ENCODE measurements at places on chromosomes 6 and 20.

DNA sequence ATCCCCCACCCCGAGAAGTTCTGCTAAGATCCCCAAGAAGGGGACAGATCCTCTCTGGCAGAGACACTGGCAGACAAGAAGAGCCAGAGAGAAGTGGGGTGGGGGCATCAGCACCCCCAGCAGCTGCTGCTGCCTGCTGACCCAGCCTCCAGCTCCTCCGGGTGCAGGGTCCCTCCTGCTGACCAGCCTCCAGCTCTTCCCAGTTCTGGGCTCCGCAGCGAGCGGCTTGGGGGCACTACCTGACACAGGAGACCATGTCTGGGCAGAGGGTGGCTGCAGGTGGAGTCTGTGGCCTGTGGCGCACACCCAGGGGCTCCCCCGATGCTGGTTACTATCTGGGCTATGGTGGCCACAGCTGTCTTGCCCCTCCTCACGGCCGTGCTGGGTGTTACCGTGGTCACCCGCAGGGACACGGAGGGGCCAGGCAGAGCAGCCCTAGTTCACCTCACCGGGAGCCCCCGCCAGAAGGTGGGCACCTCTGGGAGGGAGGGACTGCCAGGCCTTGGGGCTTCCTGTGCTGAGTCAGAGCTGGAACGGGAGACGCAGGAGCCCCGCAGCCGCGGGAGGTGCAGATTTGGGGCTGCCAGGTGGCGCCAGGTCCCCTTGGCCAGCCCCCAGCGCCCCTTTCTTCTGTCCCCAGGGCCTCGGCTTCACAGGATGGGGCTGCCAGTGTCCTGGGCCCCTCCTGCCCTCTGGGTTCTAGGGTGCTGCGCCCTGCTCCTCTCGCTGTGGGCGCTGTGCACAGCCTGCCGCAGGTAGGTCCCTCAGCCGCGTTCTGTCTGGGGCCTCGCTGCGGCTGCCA, 630 bp downstream of the LIME1 start:
- DNase-seq: no peak

DNA sequence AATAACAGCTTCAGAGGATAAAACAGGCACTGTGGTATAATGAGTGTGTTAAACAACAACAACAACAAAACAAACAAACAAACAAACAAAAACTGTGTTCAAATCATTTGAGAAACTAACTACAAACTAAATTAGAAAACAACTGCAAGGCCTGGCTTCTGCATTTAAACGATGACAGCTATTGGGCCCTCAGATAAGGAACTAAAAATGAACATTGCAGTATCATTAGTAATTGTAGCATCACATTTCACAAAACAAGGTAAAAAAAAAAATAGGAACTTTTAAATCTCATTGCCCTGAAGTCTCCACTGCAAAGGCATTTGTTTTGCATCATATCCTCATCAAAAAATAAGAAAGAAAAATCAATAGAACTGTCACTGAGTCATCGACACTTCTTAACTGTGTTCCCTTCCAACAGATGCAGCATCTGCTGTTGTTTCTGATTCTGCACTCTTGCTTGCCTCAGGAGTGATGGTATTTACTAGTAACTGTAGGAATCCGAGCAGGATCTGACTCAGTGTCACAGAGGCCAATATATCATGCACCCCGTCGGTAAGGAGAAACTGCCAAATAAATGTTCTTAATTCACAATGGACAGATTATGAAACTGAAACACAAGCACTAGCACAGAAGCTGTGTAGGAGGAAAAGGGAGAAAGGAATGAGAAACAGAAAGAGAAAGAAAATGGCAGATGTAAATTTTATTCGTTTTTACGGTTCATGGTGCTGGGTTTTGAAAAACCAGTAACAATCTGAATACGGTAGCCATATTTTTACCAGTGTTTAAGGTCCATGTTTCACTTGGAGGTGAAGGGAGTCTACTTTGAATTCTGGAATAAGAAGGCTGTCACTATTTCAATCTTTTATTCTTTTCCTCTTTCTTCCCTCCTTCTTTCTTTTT, 365.7 kb upstream of the EPHA7 start:
- DNase-seq: no peak

- DNase-seq: no peak
Measured at GRCh38 chr6:88922775-88923548, 40.5 kb downstream of the RNGTT start.

- DNase-seq: no peak
Measured at GRCh38 chr6:41578217-41579087, 32.3 kb downstream of the FOXP4 start.

- no peak for DNase-seq
Measured at GRCh38 chr6:139468178-139468819, 93.9 kb upstream of the CITED2 start.

DNA sequence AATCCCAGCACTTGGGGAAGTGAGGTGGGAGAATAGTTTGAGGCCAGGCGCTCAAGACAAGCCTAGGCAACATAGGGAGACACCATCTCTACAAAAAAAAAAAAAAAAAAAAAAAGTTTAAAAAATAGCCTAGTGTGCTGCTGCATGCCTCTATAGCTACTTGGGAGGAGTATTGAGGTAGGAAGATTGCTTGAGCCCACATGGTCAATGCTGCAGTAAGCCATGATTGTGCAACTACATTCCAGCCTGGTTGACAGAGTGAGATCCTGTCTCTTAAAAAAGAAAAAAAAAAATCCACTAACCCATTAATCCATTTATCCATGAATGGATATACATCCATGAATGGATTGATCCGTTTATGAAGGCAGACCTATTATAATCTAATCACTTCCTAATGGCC, 1064.6 kb upstream of the EYS start:
- DNase-seq: no peak

DNA sequence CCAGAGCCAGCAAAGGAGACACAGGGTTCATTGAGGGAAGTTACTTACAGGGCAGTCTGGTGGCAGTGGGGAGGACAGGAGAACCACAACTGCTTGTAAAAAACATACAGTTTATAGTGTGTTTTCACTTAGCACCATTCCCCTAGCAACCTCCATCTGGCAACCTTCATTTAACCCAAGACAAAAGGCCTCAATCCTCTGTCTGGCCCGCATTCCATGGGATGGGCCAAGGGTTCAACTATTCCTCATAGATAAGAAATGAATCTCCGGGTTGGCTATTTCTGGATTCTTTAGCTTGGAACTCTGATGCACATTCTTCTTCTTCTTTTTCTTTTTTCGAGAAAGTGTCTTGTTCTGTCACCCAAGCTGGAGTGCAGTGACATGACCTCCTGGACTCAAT, 26.3 kb upstream of the FYN start:
- DNase-seq: no peak

All from T47D (cell line).